ENCODE measurements at places on chromosomes 2 and 18. TPM values are rescaled to one million over a fixed set of nuclear protein-coding genes. Genes with fewer than 3 reads are reported as not detected.

The ASTL gene
- total RNA-seq: not detected

- DNase-seq: no peak
Measured at GRCh38 chr2:158101384-158101926, at the start of gene UPP2. TSS of gene UPP2 (plus strand) at chr2:158101876. CDS start at chr2:158102064, 188 bp downstream.

- no peak for DNase-seq
Measured at GRCh38 chr18:53629337-53629736, 595.1 kb downstream of the MBD2 start.

DNA sequence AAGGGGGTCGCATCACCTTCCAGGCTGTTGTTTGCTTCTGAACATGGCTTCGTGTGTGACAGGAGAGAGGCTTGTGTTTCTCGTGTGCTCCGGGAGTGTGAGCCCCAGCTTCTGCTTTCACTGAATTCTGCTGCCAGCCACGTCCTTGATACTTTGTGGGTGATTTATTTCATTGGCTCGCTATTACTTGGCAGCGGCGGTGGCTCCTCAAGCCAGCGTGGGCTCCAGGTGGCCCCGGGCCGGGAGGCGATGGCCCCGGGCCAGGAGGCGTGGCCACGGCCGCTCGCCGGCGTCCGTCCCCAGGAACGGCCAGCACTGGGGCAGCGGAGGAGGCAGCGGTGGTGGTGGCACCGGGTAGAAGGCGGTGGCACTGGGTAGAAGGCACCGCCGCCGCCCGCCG lies 63.1 kb downstream of the NAPG start:
- no peak for DNase-seq

DNA sequence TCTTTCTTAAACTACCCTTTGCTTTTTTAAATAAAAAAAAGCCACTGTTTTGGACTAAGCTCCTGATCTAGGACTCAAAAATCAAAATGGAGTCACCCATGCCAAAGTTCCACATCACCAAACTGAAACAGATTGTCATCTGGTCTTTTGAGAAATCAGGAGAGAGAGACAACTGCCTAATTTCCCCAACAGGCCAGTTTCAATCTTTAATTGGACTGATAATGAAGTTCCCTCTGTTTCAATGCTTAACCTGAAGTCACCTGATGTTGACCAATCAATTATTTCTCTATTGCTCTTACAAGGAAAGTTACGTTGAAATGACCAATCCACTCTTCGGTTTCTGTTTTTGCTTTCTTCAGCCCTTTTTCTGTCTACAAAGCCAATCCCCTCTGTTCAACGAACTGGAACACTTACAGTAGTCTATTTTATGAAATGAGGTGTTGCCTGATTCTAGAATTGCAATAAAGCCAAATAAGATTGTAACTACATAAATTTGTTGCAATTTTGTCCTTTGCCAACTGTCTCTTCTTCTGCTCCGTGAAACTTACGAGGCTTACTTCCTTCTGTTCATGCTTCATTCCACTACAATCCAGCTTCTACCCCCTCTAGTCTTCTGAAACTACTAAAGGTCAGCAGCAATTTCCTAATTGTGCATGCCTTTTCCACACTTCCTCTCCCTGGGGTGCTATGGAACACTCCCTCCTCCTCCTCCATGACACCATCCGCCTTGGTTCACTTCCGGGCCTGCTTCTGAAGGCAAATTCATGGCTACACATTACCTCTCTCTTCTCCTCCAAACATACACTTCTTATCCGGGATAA lies 95.2 kb upstream of the CD302 start:
- no peak for DNase-seq

All from thoracic aorta (tissue), 2 donors.